ENCODE measurements at places on chromosomes 12 and 14.

DNA sequence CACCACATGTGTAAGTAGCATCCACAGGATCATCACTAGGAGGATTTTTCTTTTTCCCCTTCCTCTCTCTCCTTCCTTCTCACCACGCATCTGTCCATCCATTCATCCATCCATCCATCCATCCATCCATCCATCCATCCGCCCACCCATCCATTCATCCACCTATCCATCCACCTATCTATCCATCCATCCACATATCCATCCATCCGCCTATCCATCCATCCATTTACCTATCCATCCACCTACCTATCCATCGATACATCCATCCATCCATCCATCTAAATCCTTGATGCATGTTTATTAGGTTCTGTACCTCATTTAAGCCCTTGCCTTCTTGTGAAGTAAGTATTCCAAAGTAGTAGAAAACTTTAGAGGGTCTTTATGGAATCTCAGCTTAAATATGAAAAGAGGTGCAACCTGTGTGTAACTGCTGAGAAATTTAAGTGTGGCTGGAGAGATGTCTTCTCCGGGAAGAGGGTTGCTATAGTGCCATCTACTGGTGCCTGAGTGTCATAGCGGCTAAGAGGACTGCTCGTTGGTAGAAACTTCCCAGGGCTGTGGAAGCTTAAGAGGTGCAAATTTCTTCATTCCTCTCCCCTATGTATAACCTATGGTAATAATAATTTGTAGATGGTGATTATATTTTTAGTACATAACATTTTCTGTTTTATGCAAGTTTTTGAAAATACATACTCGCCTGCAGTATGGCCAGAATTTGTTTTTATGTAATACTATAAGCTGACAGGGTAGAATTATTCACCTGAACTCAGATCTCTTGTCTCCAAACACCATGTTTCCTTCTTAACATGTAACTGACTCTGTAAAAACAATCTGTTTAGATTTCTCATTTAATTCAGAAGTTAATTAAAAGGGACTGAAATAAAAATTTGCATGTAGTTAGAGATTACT, 46.0 kb downstream of the MYO1H start:
- peak; percentile 40 for DNase-seq

DNA sequence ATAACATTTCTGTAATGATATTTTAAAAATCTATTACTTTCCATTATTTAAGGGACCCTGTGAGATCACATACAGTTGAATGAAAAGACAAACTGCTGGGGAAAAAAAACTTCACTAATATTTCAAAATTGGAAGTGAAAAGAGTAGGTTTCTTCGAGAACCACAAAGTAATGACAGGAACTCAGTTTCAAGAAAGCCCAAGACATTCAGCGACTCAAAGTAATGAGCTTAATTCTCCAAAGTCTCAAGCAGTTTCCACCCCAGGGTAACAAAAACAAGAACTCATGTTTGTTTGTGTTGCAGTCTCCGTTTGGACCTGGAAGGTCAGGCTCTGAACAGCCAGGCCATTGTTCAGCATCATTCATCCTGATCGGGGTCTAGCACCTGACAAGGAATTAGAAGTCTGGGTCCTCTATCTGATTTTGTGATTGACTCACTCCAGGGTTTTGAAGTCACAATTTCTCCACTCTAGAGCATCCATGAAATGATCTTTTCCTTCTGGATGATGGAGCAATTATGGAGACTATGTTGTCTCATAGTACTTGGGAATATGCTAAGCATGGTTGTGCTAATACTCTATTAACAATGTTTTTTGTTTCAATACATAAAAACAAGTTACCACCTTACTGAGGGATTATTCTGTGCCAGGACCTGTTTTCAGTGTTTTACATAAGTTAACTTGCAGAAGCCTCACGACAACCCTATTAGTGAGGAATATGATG, 126.9 kb downstream of the SLC25A21 start:
- DNase-seq, result no peak

DNA sequence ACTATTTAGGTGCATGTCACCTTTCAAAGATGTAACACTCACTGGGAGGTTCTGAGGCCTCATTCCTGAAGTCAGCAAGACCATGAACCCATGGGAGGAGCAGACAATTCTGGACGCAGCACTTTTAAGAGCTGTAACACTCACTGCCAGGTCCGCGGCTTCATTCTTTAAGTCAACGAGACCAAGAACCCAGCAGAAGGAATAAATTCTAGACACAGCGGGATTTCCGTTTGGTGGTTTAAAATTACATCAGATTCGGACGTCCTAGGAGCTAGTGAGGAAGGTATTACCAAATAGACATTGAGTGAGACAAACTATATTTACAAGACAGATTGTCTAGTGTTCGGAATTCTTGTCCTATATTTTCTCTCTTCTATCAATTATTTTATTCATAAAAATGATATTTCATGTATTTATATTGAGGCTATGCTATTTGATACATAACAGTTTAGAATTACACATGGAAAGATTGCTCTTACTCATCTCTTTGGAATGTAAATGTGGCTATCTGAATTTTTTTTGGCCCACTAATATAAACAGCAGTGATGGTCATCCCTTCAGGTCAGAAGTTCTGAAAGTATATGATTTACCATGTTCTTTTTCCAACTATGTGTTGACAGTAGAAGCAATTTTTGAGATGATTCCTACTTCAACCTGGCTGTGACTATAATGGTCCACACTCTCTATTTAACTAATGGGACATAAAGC, 1973.0 kb upstream of the FLRT2 start:
- no peak for DNase-seq

- no peak for DNase-seq
Measured at GRCh38 chr14:66425402-66425801, 60.8 kb upstream of the CCDC196 start.

DNA sequence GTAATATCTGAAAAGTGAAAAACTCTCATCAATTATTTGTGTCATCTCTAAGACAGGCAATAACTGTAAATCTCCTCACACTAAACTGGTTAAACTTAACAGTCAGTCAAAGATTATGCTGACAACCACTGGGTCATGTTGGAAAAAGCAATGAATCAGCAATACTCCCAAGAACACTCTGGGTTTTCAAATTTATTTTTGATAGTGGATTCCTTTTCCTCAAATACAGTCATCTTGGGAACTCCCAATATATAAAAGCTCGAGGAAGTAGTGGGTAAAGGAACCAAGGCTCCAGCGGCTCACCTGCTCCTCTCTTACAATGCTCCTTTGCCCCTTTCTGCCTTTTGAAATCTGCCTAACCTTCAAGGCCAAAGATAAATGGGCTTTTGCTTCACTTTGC, 70.0 kb downstream of the ARMH4 start:
- DNase-seq, result no peak

DNA sequence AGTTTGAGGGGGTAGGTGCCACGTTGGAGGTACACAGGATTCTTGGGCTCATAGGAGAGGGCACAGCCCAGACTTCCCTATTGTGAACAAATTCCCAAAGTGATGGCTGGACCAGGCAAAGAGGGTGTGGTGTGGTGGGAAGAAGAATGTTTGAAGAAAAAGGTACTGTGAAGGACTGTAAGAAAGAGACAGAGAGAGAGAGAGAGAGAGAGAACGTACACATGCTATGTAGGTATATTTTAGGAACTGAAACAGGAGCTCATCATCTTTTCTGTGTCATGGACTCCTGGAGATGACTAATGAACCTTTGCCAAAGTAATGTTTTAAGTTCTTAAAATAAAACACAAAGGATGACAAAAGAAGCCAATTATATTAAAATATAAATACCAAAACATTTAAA, 24.5 kb downstream of the SLC17A8 start:
- DNase-seq, result no peak

GRCh38 chr12:15193946-15194345, 27.3 kb downstream of the RERG start:
- peak; percentile 44 for DNase-seq

DNA sequence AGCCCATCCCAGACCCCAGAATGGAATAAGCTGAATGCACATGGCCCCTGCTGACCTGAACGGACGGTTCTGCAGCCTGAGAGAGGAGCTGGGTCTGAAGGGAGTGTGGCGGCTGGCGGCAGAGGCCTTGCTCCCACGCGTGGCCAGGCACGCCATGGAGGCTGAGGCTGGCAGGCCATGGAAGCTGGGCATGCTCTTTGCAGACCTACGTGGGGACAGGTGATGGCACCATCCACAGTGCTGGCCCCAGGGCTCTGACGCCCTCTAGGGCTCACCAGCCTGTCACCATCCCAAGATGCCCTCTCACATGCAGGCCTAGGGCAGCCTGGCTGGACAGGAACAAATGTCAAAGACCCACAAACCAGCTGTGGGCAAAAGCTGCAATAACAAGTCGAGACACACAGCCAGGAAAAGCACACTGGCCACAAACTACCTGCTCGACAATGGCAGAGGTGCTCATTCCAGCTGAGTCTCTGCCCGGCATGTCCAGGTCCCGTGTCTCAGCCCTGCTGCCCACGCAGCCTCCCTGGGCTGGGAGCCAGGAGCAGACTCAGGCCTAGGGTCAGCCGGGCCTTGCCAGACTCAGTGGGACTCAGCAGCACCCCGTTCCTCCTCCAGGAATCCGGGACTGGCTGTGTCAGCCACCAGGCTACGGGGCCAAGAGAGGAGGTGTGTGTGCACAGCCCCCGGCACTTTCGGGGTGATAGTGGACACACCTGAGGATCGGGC, 19.7 kb downstream of the BTBD6 start:
- no peak for DNase-seq

DNA sequence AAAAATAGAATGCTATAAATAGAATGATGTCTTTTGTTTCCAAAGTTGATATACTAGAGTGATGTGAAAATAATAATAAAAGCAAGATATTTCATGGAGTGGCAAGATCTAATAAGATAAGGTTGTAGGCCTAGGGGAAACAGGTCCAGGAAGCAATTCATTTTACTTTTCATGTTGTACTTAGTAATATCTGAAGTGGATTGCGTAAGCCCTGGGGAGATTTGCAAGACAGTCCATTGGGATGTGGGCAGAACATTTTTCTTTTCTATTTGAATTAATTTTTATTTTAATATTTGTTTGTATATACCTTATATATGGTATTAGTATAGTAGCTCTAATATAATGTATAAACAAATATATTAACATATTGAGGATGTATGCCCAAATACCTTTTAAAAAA, 7.5 kb downstream of the NUBPL start:
- DNase-seq, result no peak

- DNase-seq, result no peak
Measured at GRCh38 chr14:94685166-94685581, 73.0 kb downstream of the SERPINA3 start.

- no peak for DNase-seq
Measured at GRCh38 chr12:132615579-132616038, 3.0 kb upstream of the P2RX2 start.

GRCh38 chr14:103121846-103122584, 1.2 kb upstream of the TNFAIP2 start:
- peak; percentile 93 for DNase-seq

DNA sequence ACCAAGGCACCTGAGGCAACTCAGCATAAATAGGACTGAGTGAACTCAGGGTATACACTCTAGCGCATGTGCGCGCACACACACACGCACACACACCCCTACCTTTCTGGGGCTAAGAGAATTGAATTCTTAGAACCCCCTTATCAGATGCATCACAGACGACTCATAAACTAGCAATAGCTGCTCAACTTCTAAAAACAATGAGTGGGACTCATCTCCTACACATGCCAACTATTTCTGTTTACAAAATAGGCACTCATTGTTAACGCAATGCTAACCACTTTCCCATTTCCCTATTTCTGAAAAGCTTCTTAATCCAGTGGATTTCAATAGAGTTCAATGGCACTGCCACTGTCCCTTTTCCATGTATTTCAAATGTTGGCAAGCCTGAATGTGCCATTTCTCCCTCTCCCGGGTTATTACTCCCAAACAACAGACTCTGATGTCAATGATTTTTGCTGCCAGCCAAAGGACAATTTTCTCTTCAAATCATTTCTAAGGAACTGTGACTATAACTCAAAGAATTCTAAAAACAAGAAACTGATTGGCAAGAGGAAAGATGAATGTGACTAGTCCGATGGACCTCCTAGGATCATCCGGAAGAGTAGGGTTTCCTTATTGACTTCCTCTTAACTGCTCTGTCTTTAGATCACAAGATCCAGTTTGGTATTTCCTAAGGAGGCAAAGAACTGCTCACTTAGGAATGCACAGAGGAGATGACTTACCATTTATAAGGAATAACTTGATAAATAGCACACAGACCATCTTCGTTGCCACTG, 48.8 kb downstream of the SLC38A1 start:
- no peak for DNase-seq

DNA sequence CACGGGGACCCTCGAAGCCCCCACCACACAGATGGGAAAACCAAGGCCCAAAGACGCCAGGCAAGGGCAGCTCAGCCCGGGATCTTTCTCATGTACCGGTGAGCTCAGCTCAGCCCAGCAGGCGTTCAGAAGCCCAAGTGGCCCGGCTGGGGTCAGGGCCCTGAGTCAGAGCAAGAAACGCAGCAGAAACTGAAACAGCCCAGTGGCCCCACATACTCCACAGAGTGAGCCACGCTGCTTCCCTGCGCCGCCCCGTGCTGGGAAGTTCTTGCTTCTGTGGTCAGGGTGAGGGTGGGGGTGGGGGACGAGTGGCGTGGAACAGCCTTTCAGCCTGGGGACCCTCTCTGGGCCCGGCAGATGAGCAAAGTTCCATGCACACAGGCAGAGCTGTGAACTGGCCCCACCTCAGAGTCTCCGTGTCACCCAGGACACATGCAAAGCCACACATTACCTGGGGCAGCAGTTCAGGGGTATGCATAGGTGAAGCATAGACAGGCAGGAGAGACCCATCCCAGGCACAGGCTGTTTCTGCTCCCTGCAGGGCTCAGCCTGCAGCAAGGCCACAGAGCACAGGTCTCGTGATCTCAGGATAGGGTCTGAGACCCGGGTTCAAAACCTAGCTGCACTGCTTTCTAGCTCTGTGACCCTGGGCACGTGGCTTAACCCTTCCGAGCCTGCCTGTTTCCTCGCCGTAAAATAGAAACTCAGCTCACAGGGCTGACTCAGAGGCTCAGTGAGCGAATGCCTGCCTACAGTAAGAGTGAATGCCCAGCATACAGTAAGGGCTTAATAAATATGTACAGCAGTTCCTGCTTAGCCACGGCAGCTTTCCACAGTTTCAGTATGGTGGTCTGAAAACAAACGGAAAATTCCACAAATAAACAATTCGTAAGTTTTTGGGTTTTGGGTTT, 21.6 kb downstream of the NCOR2 start:
- DNase-seq, result no peak

DNA sequence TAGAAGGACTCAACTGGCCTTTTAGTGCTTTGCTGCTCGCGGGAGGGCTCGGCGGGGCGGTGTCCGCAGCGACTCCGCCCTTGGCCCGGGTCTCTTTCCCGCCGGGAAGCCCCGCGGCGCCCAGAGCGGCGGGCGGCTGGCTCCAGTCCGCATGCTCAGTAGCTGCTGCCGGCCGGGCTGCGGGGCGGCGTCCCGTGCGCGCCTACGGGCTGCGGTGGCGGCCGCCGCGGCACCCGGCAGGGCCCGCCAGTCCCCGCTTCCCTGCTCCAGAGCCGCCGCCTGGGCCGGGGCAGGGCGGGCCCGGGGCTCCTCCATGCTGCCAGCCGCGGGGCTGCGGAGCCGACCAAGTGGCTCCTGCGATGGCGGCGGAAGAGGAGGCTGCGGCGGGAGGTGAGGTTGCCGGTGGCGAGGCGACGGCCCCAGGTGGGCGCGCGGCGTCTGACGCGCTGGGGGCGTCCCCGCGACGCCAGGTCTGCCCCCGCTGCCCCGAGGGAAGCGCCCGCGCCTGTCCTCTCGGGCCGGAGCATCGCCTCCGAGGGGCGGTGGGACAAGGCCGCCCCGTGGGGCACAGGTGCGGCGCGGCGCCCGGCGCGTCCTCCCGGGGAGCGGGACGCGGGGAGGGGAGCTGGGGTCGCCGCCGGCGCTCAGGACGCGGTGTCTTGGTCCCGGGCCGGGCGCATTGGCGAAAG, at the start of gene BMAL2:
Gene BMAL2 (plus strand): TSS at position 123 of the 689 bp plus-strand sequence. CDS start 237 bp downstream, at position 360.
- DNase-seq, result no peak

GRCh38 chr12:85779768-85780167, 56.4 kb downstream of the RASSF9 start:
- DNase-seq, result no peak

All from right renal cortex interstitium (tissue), 3 donors.